ENCODE measurements at places on chromosomes 2 and 18. TPM values are rescaled to one million over a fixed set of nuclear protein-coding genes. Genes with fewer than 3 reads are reported as not detected.

GRCh38 chr2:231542136-231542535 lies 11.9 kb upstream of the NMUR1 start:
- DNase-seq = no peak
- peaks cover 6% of the 10 kb centered on the region for H3K4me1 ChIP-seq
- H3K27me3 ChIP-seq = no peaks in the 10 kb centered on the region
- no peak overlapping the region for H3K27ac ChIP-seq
- no peak overlapping the region for H3K4me3 ChIP-seq

DNA sequence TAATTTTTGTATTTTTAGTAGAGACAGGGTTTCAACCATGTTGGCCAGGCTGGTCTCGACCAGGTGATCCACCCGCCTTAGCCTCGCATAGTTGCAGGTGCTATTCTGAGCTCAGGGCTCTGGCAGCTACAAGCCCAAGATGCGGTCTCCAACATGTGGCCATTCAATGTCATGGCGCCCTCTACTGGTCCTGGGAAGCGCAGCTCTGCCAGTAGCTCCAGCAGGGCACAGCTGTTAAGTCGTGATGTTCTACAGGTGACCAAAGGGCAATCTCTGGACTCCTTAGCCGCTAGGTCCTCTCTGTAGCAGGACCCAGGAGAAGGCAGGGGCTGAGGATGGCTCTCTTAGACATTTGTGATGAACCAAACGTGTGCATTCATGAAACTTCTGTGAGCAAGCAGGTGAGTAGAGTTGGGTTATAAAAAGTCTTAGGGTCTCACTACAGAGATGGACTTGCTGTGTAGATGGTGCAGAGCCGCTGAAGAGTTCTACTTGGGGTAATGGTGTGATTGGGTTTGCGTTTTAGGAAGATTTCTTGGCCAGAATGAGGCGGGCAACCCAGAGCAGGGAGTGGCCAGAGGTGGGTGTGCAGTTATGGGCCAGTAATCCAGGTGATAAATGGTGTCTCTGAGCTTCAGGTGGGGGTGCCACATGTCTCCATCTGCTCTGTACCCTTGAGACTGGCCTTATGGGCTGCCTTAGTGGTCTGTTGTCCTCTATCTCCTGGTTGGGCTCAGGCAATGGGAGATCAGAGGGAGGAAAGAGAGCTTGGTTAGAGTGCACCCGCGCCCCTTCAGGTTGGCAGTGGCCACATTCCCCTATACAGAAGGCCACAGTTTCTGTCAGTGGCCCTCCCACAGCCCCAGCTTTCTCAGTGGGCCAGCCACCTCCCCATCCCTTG lies 31.0 kb downstream of the IL37 start:
- no peaks in the 10 kb centered on the region for H3K27me3 ChIP-seq
- no peak overlapping the region for H3K4me3 ChIP-seq
- H3K4me1 ChIP-seq = no peaks in the 10 kb centered on the region
- H3K27ac ChIP-seq = no peak overlapping the region
- H3K36me3 ChIP-seq = no peaks in the 10 kb centered on the region

DNA sequence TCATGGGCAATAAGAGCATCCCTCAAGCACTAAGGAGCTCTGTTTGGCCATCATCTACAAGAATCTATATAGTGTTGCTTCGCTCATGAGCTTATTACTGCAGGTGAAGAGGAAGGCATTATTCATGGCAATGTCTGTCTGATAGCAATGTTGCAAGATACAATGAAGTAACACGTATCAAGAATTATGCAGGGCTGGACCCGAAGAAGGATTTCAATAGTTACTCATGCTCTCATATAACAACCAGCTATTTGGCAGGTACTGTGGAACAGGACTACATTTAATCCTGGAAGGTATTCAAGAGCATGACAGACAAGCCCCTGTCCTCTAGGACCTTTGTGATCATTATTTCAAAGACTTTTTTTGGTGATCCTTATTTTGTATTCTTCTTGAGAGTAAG lies 109.6 kb downstream of the LAMA3 start:
- H3K4me3 ChIP-seq = no peak overlapping the region
- no peaks in the 10 kb centered on the region for H3K4me1 ChIP-seq
- peaks cover 3% of the 10 kb centered on the region for H3K27me3 ChIP-seq
- DNase-seq = no peak
- no peak overlapping the region for H3K27ac ChIP-seq

- peaks cover 7% of the 10 kb centered on the region for H3K36me3 ChIP-seq
- H3K4me3 ChIP-seq = no peak overlapping the region
- peaks cover 2% of the 10 kb centered on the region for H3K4me1 ChIP-seq
- H3K27me3 ChIP-seq = no peaks in the 10 kb centered on the region
- no peak overlapping the region for H3K27ac ChIP-seq
- DNase-seq = no peak
Measured at GRCh38 chr2:8819194-8819593, 18.2 kb downstream of the KIDINS220 start.

- no peaks in the 10 kb centered on the region for H3K27me3 ChIP-seq
- no peak for DNase-seq
- H3K36me3 ChIP-seq = no peaks in the 10 kb centered on the region
Measured at GRCh38 chr2:177717831-177718618, 325.5 kb downstream of the AGPS start.

DNA sequence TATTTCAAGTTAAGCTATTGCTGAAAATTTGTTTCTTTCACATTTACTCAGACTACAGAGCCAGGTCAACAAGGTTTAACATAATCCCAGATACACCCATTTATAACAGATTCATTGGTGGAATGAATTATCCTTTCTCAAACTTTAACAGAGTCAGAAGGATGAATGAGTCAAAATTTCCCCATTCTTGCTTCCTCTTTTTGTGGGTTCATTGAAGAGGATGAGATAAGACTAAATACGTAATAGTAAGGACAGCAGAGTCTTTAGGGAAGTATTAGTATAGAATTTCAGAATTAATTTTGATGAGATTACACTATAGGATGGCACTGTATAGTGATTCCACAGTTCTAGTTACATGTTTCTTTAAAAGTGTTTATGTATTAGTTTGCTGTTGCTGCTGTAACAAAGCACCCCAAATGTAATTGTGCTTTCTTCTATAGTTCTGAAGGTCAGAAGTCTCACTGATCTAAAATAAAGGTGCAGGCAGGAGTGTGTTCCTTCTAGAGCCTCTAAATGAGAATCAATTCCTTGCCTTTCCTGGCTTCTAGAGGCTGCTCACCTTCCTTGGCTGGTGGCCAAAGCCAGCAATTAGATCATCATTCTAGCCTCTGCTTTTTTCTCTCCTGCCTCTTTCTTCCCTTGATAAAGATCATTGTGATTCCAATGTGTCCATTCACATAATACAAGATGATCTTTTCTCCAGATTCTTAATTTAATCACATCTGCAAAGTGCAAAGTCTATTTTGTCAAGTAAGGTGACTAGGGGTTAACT lies 309.3 kb upstream of the PIK3C3 start:
- H3K36me3 ChIP-seq = no peaks in the 10 kb centered on the region
- no peaks in the 10 kb centered on the region for H3K4me1 ChIP-seq
- no peak overlapping the region for H3K4me3 ChIP-seq
- no peak overlapping the region for H3K27ac ChIP-seq
- no peak for DNase-seq

- H3K4me1 ChIP-seq = no peaks in the 10 kb centered on the region
- no peaks in the 10 kb centered on the region for H3K36me3 ChIP-seq
- H3K27ac ChIP-seq = no peak overlapping the region
- no peak for DNase-seq
- H3K27me3 ChIP-seq = no peaks in the 10 kb centered on the region
Measured at GRCh38 chr18:3388980-3389379, 61.0 kb upstream of the TGIF1 start.

DNA sequence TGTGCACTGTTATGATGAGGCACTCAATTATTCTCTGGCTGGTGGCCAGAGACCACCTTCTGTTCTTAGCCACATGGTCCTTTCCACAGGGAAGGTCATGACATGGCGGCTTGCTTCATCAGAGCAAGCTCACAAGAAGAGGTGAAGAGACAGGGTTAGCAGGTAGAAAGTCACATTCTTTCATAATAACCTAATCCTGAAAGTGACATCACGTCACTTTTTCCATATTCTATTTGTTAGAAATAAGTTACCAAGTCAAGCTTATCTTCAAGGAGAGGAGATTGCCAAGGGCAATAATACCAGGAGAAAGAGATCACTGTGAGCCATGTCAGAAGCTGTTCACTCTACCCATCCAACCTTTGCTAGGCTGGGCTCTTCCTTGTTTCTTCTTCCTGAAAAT lies 139.4 kb downstream of the OSR1 start:
- H3K4me1 ChIP-seq = no peaks in the 10 kb centered on the region
- no peak for DNase-seq
- H3K36me3 ChIP-seq = no peaks in the 10 kb centered on the region
- no peak overlapping the region for H3K27ac ChIP-seq
- H3K4me3 ChIP-seq = no peak overlapping the region
- no peaks in the 10 kb centered on the region for H3K27me3 ChIP-seq

- H3K4me1 ChIP-seq = no peaks in the 10 kb centered on the region
- H3K27me3 ChIP-seq = no peaks in the 10 kb centered on the region
- no peaks in the 10 kb centered on the region for H3K36me3 ChIP-seq
- H3K27ac ChIP-seq = peak overlapping the region; percentile 64
Measured at GRCh38 chr2:240586919-240587800, 626 bp downstream of the CAPN10 start.

DNA sequence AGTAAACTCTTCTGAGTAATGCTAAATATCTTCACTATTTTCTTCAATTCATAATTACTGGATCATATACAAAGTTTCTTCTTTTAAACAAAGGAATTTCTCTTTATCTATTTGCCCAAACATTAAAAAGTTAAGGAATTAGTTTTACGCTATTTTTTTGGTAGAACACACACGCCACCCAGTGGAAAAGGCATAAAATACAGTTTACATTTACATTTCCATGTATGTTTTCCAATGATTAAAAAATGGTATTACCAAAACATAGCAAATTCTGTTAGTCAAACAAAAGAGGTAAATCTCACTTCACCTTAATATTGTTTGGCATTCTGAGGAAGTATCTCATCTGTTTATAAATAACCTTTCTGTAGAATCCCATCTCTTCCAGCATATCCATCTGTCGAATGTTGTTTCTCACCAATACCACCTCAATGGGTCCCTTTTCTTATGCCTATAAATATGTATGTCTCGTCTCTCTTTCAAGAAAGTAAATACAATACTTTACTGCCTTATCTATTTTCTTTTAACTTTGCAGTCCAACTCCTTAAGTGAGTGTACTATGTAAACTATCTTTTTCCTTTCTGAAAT lies 7.2 kb downstream of the BOLL start:
- H3K27me3 ChIP-seq = no peaks in the 10 kb centered on the region
- peak; percentile 68 for DNase-seq

GRCh38 chr2:5479265-5479928 lies 212.8 kb upstream of the SOX11 start:
- H3K27me3 ChIP-seq = no peaks in the 10 kb centered on the region
- H3K4me3 ChIP-seq = no peak overlapping the region
- H3K4me1 ChIP-seq = peaks cover 4% of the 10 kb centered on the region
- DNase-seq = peak; percentile 32

DNA sequence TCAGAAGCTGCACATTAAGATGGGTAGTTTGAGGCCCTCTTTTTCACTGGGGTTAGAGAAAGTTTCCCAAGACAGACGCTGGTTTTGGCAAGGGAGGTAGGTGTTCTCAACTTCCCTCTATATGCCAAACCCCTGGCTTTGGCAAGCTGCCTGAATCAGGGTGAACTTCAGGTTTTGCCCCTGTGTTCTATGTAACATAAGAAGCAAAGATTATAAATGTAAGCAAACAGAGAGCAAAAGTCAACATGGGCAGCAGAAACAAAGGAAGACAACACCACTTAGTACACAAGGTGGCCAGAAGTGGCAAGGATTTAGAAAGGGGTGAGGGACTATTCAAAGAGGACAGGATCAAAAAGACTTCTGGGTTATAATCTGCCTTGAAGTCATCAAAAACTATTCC lies 70.5 kb upstream of the TFCP2L1 start:
- no peaks in the 10 kb centered on the region for H3K27me3 ChIP-seq
- H3K4me3 ChIP-seq = no peak overlapping the region
- no peaks in the 10 kb centered on the region for H3K4me1 ChIP-seq
- peak; percentile 12 for DNase-seq

- no peak overlapping the region for H3K27ac ChIP-seq
- peaks cover 24% of the 10 kb centered on the region for H3K4me1 ChIP-seq
Measured at GRCh38 chr2:120860579-120860922, 124.9 kb downstream of the GLI2 start.

Gene RRM2
- total RNA-seq = 4.8 TPM

Gene DNER
- total RNA-seq = 4.7 TPM

Gene SRSF7
- total RNA-seq = 108 TPM

Gene ITGAV
- total RNA-seq = 62.1 TPM

Gene IL1F10
- not detected for total RNA-seq

Gene NEDD4L
- 177 TPM for total RNA-seq

Gene ARHGEF4
- 8.1 TPM for total RNA-seq
